ENCODE measurements at places on chromosomes 1 and 21.

GRCh38 chr21:39406065-39406464 is 39.5 kb downstream of the LCA5L start:
- no peak for DNase-seq

DNA sequence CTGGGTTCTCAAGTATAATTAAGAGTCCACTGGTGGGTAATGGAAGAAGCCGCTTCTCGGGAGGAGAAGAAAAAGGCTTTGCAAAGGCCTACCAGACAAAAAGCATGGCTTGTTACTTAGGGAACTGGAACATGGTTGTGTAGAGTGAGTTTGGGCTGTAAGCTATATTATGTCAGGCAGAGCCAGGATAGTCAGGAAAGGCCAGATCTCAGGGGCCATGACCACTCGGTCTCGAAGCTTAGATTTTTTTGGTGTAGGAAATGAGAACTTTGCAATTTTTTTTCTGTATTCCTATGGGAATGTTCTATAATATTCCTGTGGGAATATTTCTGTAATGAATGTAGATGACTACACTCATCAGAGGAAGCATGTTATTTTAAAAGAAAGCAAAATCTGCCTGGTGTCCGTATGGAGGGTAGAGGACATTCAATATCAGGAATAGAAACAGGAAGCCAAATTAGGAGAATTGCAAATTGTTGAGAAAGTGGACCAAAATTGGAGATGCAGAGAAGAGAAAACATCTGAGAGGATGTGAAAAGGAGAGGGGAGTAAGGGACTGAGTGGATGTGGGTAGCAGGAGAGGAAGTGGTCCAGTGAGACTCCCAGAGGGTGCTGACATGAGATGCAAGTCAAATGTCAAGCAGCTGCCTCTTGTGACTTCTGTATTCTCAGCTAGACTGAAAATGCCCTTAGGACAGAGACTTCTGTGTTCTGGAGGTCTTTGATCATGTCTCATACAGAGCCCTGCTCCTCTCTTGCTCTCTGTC is 45.2 kb upstream of the HAO2 start:
- DNase-seq: no peak

DNA sequence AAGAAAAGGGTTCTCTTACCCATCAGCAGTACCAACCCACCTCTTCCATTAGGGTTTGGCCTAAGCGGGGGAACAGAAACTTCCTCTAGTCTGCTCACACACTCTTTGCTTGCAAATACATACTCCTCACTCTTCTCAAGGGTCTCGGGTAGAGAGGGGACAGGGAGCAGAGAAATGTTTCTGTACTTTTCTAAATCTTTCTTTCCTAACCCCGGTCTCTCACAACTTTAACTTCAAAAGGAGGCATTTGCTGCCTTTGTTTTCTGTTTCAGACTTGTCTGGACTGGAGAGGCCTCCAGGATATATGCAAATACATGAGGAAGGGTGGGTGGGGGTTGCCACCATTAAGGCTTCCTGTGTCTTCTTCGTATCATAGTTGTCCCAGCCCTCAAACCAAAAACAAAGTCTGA is 10.5 kb upstream of the LAX1 start:
- DNase-seq: no peak

DNA sequence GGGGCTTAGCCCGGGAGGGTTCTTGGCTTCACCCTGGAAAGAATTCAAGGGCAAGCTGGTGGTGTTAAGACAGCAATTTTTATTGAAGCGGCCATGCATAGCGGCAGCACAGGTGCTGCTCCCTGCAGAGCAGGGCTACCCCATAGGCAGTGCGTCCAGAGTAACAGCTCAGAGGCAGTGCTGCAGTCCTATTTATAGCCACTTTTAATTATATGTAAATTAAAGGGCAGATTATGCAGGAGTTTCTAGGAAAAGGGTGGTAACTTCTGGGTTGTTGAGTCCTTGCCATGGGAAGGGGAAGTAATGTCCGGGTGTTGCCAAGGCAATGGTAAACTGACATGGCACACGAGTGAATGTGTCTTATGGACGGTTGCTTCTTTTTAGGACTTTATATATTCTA is 57.0 kb downstream of the VPS26C start:
- DNase-seq: no peak

GRCh38 chr1:228271701-228272251 is 63.9 kb downstream of the OBSCN start:
- no peak for DNase-seq

GRCh38 chr1:160818207-160818937 is 22.4 kb downstream of the LY9 start:
- no peak for DNase-seq

- no peak for DNase-seq
These were observed 51.7 kb upstream of the ACADM start for GRCh38 chr1:75672528-75673393.

DNA sequence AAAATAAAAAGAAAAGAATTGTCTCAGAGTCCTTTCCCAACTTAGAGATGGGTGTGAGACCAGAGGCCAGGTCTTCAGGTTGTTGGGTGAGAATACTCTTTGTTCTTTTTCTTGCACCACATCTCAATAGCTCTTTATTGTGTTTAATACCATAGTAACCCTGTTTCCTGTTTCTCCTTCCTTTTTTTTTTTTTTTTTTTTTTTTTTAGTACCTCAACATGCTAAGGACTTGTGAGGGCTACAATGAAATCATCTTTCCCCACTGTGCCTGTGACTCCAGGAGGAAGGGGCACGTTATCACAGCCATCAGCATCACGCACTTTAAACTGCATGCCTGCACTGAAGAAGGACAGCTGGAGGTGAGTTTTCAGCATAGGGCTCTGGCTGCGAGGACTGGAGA is 24.4 kb downstream of the CELF3 start:
- DNase-seq: no peak

DNA sequence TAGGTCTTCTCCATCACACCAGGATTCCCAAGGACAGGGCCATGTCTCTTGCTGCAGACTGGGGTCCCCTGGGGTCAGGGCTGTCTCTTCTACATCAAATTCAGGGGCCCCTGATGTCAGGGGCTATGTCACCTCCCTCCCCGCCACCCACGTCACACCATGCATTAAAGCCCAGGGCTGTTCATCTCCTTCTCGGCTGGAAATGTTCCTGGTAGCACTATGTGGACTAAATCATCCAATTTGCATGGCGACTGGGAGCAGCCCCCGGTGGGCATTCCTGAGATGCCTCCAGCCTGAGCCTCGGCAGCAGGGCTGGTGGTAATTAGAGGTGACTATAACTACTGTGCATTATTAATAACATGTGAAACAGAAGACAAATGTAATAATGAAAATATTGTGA is 151.7 kb upstream of the HMGB4 start:
- DNase-seq: no peak

DNA sequence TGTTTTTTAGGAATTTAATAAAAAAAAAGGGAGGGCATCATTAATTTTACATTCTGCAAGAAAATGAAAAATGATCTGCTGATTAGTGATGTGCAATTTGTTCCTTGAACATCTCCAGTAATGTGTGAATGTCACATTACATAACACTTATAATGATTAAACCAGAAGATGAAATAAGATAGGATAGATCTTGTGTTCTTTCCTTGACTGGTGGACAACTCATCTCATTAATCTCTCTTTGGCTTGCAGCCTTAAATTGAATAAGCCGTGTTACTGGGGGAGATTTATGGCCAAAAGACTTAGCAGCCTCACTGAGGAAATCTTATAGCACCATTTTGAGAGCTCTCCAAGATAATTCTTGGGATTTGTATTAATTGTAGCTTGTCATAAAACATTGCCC is 217.2 kb downstream of the ST6GALNAC3 start:
- DNase-seq: no peak

- DNase-seq: no peak
These were observed 6.9 kb downstream of the KRTAP11-1 start for GRCh38 chr21:30874526-30874925.

GRCh38 chr1:161196521-161197451 is 2.1 kb downstream of the ADAMTS4 start:
- DNase-seq: no peak

DNA sequence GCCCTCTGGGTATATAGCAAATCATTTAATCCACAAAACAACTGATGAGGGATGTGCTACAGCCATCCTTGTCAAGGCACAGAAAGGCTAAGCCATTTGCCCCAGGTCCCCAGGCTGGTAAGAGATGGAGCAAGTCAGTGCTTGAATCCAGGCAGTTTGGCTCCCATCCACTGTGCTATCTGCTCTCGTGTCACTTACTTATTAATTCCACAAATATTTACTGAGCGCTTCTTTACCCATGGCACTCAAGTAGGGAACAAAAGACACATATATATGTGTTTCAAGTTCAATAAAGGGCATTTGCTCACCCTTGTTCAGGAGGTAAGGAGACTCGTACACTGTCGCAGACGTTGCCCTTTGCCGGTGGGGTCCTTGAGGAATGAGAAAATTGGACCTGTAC is 38.6 kb upstream of the MPZL1 start:
- no peak for DNase-seq

GRCh38 chr1:236067854-236068454 is 3.1 kb upstream of the NID1 start:
- no peak for DNase-seq

- DNase-seq: no peak
These were observed 140.0 kb downstream of the OMA1 start for GRCh38 chr1:58406301-58407071.

- no peak for DNase-seq
These were observed 35.6 kb downstream of the IL23R start for GRCh38 chr1:67201891-67202290.

DNA sequence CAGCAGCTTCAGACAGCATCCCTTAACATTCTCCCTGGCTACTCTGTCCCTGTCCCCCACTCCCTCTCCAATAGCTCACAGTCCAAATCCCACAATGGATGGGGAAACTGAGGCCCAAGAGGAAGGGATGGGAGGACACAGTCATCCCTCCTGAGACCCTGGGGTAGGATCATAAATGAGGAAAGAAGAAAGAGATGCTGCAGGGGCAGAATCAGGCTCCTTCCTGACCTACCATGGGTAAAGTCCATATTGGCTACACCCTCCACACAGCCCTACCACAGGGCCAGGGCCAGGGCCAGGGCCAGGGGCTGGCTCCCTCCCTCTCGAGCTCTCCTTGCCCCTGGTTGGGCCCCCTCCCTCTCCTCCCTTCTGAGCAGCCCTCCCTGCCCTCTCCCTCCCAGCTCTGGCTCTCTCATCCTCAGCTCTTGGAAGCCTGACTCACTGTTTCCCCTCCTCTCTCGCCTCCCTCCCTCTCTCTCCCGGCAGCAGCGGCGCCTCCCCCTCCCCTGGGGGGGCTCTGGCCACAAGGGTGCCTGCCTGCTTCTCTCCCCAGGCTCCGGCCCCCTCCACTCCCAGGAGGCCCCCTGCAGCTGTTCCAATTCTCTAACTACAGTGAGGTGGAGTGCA is 4.9 kb downstream of the AHDC1 start:
- DNase-seq: no peak

DNA sequence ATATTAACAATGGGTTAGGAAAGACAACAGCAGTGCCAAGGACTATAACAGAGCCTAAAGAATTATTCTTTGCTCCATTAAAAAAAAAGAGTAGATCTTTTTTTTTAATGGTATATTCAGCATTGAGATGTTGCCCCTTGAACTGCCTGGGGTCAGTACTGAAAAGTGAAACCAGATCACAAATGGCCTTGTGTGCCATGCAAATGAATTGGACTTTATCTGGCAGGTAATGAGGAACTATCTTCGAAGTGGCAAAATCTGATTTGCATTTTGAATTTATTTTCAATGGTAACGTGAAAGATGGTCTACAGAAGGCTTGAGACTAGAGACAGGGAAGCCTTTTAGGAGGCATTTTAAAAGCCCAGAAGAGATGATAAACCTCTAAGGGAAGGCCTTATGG is 21.4 kb upstream of the PKN2 start:
- DNase-seq: no peak

DNA sequence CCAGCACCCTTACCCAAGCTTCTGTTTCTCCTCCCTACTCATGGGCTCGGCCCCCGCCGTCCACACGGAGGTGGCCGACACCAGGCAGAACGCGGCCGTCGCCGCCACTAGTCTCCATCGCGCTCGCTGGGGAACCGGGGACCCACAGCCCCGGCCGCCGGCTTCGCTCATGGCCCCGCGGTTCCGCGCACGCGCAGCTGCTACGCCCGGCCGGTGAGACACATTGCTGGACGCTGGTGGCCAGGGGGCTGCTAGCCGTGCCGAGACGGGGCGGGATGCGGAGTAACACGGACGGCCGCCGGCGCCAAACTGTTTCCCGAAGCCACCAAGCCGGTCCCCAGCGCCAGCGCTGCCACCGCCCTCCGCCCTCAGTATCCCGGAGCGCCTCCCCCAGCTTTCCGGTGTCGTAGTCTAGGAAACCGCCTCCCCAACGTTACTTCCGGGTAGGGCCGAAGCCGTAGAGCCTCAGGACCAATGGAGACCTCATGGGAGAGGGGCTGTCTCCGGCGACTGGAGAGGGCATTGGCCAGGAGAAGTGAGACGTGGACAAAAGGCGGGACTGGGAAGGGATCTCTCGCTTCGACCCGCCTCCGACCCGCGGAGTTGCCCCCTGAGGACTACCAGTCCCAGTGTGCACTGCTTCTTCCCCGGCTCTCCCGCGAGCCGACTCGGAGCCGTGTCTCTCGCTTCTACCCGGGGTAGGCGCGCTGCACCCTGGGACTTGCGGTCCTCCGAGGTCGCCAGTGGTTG is at the start of gene EDEM3:
Gene EDEM3 (minus strand): TSS at position 383 of the 750 bp plus-strand sequence. CDS start 212 bp downstream, at position 171.
- peak; percentile 86 for DNase-seq

DNA sequence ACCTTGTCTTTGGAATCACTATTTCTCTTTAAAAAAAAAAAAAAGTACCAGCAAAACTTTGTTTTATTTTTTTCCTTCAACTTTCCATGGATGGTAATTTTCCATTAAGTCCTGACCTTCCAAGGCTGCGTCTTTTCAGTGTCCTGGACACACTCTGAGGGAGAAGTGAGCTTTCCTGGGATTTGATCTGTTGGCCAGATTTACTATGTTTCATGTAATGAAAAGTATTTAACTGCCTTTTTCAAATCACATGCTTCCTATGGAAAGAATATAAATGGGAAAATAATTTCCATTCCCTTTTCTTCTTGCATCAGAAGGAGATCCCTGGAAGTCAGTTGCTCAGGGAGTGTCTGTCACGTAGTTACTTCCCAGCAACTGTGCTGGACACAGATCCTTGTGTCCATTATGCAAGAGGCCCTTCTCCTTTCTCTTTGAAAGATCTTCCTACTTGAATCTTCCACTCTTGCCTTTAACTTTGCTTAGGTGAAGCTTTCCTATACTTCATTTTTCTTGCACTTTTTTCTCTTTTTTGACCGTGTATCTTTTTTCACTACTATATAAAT is 59.3 kb downstream of the CENPF start:
- DNase-seq: no peak

DNA sequence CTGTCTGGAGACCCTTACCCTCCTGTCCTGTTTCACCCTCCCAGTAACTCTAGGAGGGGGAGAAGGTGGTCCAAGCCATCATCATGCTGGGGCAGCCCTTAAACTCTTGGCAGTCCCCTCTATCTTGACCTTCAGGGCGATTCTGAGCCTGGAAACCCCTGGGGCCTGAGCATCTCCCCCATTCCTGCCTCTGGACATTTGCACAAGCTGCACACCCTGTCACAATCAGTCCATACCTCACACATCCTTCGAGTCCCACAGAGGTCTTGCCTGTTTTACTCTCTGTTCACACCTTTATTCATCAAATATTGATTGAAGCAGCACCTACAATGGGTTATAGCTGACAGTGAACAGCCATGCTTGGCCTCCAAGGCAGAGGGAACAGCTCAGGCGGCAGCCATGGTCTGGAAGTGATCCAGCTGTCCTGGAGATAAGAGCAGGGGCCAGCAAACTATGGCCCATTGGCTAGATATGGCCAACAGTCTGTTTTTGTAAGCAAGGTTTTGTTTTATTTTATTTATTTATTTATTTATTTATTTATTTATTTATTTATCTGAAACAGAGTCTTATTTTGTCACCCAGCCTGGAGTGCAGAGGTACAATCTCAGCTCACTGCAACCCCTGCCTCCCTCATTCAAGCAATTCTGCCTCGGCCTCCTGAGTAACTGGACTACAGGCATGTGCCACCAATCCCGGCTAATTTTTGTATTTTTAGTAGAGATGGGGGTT is 7.1 kb upstream of the FAM131C start:
- DNase-seq: no peak
